NCI-H1417 treated with DMSO at 0.1 percent for 48 hours (cell line): ENCODE measurements at places on chromosomes 13 and 19.

GRCh38 chr19:28554321-28555091 lies 658.4 kb downstream of the UQCRFS1 start:
- no peak for DNase-seq

- no peak for DNase-seq
These were observed 1726.0 kb downstream of the EFNB2 start for GRCh38 chr13:104809483-104809882.

DNA sequence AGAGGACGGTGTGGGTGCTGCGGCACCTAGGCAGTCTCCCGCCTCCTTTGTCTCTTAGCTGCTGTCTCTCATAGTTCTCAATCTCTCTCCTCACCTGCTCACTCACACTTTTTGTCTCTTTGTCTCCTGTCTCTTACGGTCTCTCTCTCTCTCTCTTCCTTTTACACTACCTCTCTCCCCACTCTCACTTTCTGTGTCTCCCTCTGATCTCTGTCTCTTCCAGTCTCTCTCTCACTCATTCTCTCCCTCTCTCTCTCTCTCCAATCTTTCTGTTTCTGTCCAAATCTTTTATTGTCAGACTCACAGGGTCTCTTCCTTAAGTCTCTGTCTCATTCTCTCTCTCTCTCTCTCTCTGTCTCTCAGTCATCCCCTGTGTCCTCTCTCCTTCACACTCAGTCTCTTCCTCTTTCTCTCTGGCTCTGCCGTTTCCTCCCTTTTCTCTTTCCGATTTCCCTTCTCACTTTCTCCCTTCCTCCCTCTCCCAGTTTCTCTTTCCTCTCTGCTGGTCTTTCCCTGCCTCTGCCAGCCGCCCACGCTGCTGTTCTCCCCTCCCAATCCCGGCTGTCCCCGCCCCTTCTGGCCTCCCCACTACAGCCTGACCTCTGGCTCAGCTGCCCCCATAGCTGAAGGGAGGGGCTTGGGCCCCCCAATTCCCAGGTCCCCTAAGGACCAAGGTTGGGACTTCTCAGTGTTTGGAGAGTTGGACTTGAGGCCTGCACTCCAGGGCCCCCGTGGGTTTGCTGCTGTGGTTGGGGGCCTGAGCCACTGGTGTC lies at the start of gene PLEKHA4:
TSS of gene PLEKHA4 (minus strand) at position 504 of the 773 bp plus-strand sequence. CDS start 997 bp downstream, outside the sequence.
- DNase-seq: no peak

GRCh38 chr13:107376341-107377125 lies 808.6 kb upstream of the ARGLU1 start:
- DNase-seq: no peak

DNA sequence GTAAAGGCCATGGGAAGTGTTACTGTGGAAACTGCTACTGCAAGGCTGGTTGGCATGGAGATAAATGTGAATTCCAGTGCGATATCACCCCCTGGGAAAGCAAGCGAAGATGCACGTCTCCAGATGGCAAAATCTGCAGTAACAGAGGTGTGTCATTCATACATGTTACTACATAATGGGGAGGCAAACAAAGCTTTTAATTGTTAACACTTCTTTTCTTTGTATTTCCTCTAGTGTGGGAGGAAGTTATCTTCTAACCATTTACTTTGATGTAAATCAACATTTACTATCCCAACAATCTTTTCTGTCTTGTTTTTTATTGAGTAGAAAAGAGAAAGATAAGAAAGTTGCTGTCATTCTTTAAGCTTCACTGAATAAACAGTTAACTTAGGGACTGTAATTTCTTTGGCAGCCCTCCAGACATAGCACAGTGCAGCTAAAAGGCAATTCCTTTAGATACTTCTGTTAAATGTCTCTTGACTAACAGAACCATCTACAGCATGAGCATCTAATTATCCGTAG lies 126.9 kb downstream of the ITGBL1 start:
- DNase-seq: peak; percentile 30

DNA sequence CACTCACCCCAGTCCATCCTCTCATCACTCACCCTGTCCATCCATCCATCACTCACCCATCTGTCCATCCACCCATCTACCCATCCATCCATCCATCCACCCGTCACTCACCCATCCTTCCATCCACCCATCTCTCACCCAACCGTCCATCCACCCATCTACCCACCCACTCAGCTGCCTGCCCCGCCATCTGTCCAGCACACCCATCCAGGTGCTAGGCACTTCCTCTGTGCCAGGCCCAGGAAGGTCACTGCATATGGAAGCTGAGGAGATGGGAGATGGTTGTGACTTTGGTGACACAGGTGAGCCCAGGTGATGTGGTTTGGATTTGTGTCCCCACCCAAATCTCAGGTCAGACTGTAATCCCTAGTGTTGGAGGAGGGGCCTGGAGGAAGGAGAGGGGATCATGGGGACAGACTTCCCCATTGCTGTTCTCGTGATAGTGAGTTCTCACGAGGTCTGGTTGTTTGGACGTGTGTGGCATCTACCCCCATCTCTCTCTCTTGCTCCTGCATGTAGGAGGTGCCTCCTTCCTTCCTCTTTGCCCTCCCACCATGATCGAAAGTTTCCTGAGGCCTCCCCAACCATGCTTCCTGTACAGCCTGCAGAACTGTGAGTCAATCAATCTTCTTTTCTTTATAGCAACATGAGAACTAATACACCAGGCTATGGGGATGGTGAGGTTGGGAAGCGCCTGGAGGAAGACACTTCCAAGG lies 15.9 kb upstream of the C13orf46 start:
- no peak for DNase-seq

DNA sequence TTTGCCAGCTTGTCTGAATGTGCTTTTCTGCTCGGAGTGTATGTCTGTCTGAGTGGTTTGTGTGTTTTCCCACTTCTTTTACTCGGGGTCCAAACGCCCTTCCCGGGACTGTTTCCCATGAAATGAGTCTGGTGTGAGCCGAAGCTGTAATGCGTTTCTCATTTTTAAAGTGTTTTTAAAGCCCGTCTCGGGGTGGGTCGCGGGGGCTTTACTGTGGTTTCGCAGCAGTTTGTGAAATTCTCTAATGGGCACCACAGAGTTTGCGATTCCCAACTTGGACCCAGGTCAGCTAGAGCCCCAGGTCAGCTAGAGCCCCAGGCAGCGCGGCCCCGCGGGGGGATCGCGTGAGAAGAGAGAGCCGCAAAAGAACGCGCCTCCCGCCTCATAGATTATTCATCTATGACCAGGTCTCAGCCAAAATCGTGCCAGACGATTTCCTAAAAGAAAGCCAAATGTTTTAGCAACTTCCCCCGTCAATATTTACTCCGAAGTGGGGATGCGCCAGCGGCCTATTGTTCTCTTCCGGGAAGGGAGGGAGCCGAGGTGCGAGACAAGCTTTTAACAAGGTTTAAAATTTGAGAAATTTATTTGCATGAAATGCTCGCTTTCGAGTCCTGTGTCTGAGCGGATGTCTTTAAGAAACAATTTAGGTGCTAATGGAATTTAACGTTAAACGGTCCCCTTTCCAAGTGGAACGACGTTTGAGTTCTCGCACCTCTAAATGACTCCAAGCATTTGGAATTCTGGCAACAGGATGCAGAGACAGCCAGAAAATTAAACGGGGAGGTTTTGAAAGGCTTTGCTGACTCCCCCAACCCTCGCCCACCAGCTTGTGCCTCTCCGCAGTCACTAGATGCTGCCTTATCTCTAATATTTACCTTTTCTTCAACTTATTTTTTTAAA lies 2.2 kb downstream of the ZIC2 start:
- DNase-seq: no peak

GRCh38 chr13:110525328-110526319 lies 35.9 kb downstream of the RAB20 start:
- peak; percentile 80 for DNase-seq

GRCh38 chr19:5050067-5050656 lies 81.2 kb downstream of the KDM4B start:
- DNase-seq: no peak

DNA sequence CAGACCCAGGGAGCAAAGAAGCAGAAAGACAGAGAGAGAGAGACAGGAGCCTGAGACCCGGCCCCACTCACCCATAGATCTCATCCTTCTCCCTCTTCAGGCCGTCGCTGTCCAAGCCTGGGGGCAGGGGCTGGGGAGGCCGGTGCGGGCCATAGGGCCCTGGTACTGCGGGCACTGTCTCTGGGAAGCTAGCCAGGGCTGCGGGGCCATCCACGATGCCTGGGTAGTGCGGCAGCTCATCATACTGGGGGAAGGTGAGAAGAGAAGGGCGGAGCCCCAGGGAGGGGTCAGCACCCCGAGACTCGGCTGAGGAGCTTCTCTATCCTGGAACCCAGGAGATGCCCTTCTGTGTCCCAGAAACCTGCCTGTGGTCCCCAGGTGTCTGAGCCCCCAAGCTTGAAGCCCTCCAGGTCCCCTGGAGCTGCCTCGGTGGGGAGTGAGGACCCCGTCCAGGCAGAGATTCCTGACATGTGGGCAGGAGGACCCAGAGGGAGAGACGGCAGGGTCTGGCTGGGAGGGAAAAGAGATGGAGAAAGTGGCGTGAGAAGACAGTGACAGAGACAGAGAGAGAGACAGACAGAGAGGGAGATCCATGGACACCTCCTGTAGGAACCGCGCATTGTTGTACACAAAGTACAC lies 2.1 kb downstream of the MEIS3 start:
- no peak for DNase-seq

DNA sequence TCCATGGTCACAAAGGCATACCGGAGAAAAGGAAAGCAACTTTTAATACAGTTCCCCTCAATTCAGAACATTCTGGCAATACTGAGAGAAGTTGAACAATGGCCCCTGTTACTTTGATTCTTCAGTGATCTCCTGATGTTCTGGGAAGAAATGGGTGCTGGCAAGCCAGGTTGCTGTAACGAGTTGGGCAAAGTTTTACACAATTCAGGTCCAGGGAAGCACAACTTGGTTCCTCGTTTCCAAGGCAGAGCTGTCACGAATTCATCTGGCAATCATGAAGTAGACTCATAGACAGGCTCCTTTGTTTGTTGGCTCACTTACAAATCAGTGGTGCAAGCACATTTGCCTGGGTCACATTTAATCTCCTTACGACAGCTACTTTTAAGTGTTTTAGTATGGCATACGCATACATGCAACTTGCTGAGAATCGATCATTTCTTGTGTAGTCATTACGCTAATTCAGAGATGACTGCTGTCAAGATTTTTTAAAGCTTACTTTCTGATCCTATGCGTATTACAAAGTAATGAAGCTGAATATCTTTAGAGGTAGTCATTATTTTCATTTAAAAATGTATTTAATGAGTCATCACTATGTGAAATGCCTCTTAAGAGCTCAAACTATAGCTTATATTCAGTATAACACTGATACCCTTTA lies 174.7 kb downstream of the GPC5 start:
- no peak for DNase-seq

GRCh38 chr13:102309110-102309509 lies 92.7 kb downstream of the FGF14 start:
- no peak for DNase-seq

DNA sequence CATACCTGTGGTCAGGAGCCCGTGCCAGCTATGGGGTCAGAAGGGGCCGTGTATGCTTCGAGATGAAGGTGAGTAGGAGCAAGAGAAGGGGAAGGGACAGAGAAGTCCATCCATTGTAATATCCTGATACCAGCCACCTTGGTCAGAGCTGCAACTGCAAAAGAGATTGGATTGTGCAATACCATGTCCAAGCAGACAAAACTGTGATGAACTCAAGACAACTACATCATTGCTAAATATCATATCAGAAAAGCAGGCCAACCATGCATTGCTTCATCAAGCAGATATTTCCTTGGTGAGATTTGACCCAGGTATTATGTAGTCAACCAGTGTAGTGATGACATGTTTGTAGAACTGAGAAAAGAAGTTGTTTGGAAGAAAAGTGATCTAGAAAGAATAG lies 12.1 kb downstream of the HNRNPUL1 start:
- DNase-seq: no peak
